ENCODE measurements at places on chromosomes 7 and 10. TPM values are rescaled to one million over a fixed set of nuclear protein-coding genes. Genes with fewer than 3 reads are reported as not detected.

Gene MRPS33
- 21.3 TPM for total RNA-seq

Gene PMS2
- 17.5 TPM for total RNA-seq

Gene SFRP5
- not detected for total RNA-seq

Gene FAM24B
- 2.2 TPM for total RNA-seq

Gene AKR1C2
- total RNA-seq = 14.9 TPM

All from smooth muscle cell of the pulmonary artery (primary cell).